ENCODE measurements at places on chromosomes 1 and 21. TPM values are rescaled to one million over a fixed set of nuclear protein-coding genes. Genes with fewer than 3 reads are reported as not detected.

- H3K27me3 ChIP-seq = no peaks in the 10 kb centered on the region
- no peaks in the 10 kb centered on the region for H3K36me3 ChIP-seq
- H3K27ac ChIP-seq = no peak overlapping the region
These were observed 106.4 kb downstream of the RHOU start for GRCh38 chr1:228841632-228842031.

DNA sequence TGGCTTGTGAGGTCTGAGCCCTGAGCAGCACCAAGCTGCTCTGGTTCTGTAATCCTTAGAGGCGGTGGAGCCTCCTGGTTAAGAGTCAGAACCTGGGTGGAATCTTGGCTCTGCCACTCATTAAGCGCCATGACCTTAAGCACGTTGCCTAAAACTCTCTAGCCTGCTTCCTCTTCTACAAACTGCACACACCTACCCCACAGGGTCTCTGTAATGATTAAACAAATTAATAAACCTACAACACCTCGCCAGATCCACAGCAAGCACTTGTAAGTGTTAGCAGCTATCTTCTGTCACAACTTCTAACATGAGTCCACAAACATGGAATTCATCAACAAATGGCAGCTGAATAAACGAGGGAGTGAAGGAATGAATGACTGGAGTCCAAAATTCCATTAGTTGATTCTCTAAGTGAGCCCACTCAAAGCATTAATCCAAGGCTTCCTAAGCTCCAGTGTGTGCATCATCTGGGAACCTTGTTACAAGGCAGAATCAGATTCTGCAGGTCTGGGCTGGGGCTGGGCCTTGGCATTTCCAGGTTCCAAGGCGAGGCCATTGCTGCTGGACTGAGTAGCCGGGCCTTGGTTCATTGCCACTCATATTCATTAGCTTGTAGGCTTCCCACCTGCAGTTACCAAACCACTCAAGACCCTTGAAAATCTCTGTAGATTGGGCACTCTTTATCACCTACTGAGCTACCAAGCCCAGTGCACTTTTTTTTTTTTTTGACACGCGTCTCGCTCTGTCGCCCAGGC is 168.6 kb downstream of the HIVEP3 start:
- DNase-seq = no peak
- no peaks in the 10 kb centered on the region for H3K27me3 ChIP-seq
- H3K4me3 ChIP-seq = no peak overlapping the region
- no peaks in the 10 kb centered on the region for H3K36me3 ChIP-seq
- no peaks in the 10 kb centered on the region for H3K4me1 ChIP-seq

- no peaks in the 10 kb centered on the region for H3K36me3 ChIP-seq
- H3K27me3 ChIP-seq = no peaks in the 10 kb centered on the region
- H3K27ac ChIP-seq = no peak overlapping the region
- H3K4me1 ChIP-seq = no peaks in the 10 kb centered on the region
These were observed 48.7 kb downstream of the NENF start for GRCh38 chr1:212481438-212481767.

DNA sequence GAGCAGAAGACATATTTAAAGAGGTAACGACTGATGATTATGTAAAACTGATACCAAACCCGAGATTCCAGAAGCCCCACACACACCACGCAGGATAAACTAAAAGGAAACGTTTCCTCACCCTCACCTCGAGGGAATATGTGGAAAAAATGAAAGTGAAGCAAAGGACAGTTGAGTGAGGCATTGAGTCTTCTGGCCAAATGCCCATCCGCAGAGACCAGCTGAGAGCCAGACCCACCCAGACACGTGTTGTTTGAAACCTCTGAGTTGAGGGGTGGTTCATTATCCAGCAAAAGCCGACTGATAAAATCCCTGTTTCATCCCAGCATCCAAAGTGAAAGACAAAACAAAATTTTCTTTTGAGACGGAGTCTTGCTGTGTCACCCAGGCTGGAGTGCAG is 29.6 kb upstream of the PCBP3 start:
- H3K4me1 ChIP-seq = no peaks in the 10 kb centered on the region
- no peak overlapping the region for H3K27ac ChIP-seq
- H3K36me3 ChIP-seq = no peaks in the 10 kb centered on the region
- H3K27me3 ChIP-seq = peaks cover 2% of the 10 kb centered on the region
- no peak overlapping the region for H3K4me3 ChIP-seq
- DNase-seq = no peak

GRCh38 chr1:10824821-10825540 is 28.5 kb upstream of the CASZ1 start:
- peak; percentile 68 for DNase-seq
- no peaks in the 10 kb centered on the region for H3K4me1 ChIP-seq
- H3K36me3 ChIP-seq = no peaks in the 10 kb centered on the region
- no peaks in the 10 kb centered on the region for H3K27me3 ChIP-seq
- peak overlapping the region; percentile 71 for H3K27ac ChIP-seq
- H3K4me3 ChIP-seq = no peak overlapping the region

ITGB2 gene
- total RNA-seq = 56.1 TPM

MYOG gene
- total RNA-seq = not detected

- DNase-seq = no peak
- no peaks in the 10 kb centered on the region for H3K4me1 ChIP-seq
- no peaks in the 10 kb centered on the region for H3K36me3 ChIP-seq
- H3K27me3 ChIP-seq = no peaks in the 10 kb centered on the region
These were observed 65.4 kb upstream of the KRTAP19-8 start for GRCh38 chr21:31103571-31104265.

GRCh38 chr21:36047139-36047538 is 13.2 kb downstream of the SETD4 start:
- H3K27ac ChIP-seq = no peak overlapping the region
- peaks cover 14% of the 10 kb centered on the region for H3K36me3 ChIP-seq
- H3K27me3 ChIP-seq = no peaks in the 10 kb centered on the region
- no peak overlapping the region for H3K4me3 ChIP-seq
- DNase-seq = no peak

DNA sequence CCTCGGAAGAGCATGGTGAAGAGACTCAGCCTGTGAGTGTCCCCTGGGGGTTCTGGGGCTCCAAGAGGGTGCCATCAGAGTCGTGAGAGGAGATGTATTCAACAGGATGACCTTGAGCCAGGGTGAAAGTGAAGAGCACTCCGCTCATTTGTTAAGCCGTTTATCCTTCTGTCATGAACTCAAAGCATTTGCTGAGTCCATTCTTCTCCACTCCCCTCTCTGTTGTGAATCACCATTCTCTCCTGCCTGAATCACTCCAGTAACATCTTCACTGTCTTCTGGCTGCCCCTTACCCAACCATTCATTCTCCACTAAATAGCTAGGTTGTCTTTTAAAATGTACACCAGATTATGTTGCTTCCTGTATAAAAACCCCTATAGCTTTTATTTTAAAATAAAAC is 102.2 kb downstream of the RGL1 start:
- no peaks in the 10 kb centered on the region for H3K36me3 ChIP-seq
- H3K27ac ChIP-seq = no peak overlapping the region
- H3K4me3 ChIP-seq = no peak overlapping the region

- H3K4me1 ChIP-seq = peaks cover 44% of the 10 kb centered on the region
- peaks cover 8% of the 10 kb centered on the region for H3K36me3 ChIP-seq
- peak overlapping the region; percentile 90 for H3K27ac ChIP-seq
- H3K4me3 ChIP-seq = no peak overlapping the region
- no peaks in the 10 kb centered on the region for H3K27me3 ChIP-seq
These were observed 154.5 kb downstream of the CASZ1 start for GRCh38 chr1:10641976-10642375.
